ENCODE measurements at places on chromosomes 11 and 22.

DNA sequence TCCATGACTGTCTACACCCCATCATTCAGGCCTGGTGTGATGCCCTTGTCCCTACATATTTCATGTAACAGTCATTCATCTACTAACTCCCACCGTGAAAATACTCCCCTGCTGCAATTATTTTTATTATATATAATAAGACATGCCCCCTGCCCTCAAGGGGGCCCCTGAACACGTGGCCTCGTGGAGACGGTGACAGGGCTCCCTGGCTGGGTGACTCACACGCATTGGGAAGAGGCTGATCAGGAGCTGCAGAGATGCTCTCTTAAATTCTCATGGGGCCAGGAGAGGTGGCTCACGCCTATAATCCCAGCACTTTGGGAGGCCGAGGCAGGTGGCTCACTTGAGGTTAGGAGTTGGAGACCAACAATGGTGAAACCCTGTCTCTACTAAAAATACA lies 88.6 kb downstream of the ST3GAL4 start:
- no peak for DNase-seq

DNA sequence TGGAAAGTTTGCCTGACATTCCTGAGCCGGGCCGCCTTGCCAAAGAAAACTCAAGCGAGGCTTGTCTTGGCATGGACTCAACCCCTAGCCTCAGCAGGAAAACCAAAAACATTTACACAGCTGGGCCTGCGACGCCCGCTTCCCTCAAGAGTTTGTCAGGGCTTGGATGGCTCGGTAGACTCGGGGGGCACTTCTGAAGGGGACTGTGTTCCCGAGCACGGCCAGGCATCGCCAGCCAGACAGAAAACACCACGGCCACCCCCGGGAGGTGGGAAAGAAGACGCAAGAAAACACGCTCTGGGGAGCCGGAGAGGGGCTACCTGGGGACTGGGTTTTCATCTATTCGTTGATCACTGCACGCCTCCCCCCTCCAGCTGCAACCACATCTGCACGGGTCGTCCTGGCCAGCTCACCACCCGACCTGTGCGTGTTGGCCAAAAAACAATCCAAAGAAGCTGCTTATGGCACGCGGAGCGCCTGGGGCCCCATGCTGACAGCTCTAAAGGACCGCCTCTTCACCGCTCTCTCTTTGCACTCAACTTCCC lies 380.7 kb downstream of the MN1 start:
- DNase-seq = no peak

DNA sequence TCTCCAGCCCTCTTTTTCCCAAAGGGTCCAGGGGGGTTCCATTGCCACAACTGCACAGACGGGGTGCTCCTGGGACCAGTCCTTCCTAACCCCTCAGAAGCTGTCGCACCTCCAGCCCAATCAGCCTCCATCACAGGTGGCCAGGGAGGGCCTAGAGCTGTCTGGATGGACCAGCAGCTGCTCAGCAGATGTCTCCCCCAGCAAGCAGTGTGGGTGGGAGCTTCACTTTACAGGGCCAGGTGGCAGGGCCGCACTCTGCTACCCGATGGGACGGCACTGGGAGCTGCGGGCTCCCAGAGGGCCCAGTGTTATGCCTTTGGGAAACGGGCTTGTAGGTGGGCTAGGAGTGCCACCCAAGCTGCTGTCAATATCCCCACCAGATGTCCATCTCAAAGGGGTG lies 120.5 kb downstream of the DSCAML1 start:
- no peak for DNase-seq

- no peak for DNase-seq
Measured at GRCh38 chr11:2473361-2474058, 28.7 kb downstream of the KCNQ1 start.

- DNase-seq = no peak
Measured at GRCh38 chr22:22712092-22712658, 67.8 kb downstream of the GGTLC2 start.

GRCh38 chr22:46044621-46045458 lies 67.9 kb upstream of the WNT7B start:
- DNase-seq = no peak

DNA sequence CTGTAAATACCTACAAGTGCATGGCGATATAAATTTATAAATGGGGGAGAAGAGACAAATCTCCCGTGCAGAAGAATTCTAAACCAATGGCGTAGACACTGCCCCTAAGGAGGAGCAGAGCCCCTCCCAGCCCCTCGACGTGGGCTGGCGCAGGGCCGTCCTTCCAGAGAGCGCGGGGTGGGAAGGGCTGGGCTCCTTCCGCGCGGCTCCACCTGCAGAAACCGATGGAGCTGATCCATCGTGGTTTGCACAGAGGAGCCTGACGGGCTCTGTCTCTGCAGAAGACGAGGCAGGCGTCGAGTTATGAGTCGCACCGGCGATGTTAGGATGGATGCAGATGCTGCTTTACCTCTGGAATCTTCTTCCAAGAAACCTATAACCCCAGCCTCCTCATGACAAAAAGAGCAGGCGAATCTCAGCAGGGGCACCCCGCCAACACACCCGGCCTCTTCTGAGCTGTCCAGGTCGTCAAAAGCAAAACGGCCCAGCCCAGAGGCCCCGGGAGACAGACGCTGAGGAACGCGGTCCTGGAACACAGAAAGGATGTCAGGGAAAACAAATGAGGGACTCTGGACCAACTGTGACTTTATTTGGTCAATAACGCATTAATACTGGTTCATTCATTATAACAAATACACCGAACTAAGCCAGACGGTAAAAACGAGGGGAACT lies 11.0 kb upstream of the B4GALNT4 start:
- DNase-seq = no peak

- DNase-seq = peak; percentile 45
Measured at GRCh38 chr11:124793466-124794278, 6.5 kb downstream of the MSANTD2 start.

DNA sequence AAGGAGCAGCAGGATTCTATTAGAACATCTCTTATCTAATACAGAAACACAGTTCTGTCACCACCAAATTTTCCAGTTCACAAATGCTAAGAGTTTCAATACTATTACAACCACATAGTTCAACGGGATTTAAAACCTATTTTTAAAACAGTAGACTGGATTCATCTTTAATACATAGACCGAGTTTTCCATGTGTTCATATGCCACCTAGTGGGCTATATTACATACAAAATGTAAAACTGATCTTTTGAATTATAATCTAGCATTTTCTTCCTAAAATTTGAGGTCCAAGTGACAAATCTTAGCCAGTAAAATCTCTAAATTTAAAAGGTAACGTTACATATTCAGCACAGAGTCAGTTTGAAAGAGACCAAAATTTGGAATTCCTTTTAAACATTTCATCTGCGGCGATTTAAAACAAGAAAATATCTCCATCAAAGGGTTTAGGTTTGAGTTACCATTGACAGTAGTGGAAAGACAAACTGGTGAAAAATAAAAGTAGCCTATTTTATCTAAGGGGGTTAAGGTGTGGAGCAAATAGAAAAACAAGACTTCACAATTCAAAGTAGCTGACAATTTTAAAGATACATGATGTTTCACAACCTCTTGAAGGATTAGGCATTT lies 269.3 kb upstream of the MPPED2 start:
- no peak for DNase-seq

- DNase-seq = no peak
Measured at GRCh38 chr11:9155930-9156329, 64.5 kb upstream of the SCUBE2 start.

DNA sequence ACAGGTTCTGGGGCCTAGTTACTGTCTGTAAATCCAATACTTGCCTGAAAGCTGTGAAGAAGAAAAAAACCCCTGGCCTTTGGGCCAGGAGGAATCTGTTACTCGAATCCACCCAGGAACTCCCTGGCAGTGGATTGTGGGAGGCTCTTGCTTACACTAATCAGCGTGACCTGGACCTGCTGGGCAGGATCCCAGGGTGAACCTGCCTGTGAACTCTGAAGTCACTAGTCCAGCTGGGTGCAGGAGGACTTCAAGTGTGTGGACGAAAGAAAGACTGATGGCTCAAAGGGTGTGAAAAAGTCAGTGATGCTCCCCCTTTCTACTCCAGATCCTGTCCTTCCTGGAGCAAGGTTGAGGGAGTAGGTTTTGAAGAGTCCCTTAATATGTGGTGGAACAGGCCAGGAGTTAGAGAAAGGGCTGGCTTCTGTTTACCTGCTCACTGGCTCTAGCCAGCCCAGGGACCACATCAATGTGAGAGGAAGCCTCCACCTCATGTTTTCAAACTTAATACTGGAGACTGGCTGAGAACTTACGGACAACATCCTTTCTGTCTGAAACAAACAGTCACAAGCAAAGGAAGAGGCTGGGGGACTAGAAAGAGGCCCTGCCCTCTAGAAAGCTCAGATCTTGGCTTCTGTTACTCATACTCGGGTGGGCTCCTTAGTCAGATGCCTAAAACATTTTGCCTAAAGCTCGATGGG lies 13.5 kb downstream of the PIK3IP1 start:
- DNase-seq = no peak

DNA sequence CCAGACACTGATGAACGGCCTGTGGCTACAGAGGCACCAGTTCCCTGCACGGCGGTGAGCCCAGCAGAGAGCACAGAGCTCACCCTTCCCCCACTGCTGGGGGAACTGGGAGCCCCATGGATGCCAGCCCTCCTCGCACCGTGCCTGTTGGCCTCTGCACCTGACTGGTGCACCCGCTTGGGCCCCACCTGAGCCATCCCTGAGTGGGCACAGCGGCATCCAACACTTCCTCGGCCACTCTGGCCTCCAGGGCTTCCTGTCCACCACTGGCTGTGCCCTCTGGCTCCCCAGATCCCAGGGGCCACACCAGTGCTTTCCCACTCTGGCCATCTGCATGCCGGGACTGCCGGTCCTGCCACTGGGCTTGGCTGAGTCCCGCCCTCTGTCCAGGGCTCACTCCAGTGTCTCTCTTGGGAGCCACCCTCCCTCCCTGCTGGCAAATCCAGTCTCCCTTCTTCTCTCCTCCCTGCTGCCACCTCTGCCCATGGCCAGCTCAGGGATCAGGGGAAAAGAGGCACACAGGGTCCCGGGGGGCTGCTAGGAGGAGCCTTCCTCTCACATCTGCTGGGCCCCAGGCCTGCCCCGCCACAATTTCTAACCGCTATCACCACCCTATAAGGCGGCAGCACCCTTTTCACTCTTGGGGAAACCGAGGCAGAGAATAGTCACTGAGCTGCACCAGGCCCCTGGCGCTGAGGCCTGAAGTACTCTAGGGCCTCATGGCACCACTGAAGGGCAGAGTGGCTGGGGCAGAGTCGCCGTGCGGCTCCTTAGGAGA lies 33.0 kb downstream of the GNB1L start:
- DNase-seq = no peak

DNA sequence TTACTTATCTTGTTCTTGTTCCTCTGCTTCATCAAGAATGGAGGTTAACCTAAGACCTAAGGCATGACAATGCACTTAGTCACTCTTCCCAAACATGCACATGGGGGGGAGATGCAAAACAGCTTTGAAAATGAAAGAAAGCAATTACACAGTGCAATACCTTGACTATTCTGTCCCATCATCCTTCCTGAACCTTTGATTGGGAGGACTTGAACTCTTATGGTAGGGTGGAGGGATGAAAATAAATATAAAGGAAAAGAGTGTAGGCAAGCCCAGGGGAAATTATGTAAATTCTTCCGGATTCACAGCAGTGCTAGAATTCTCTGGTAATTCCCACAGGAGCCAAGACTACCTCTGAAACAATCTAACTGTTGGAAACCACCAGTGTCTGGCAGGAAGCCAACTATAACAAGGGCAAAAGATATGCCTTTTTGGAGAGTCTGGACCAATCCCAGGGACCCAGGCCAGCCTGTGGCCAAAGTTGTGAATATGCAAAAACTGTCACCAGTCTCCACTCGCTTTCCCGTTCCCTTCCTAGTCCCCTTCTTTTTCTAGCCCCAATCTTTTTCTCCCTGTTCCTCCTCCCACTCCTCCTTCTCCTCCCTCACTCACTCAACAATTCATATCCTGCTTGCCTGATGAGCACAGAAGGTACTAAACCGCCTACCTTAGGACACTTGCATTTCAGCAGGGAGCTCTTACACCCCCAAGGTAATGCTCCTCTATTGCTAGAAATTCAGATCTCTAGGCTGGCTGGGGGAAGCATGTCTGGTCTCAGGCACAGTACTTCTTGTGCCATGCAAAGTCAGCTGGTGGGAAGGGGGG lies 2.5 kb upstream of the RCN1 start:
- DNase-seq = no peak

GRCh38 chr22:21707677-21708076 lies 27.9 kb downstream of the YPEL1 start:
- no peak for DNase-seq

GRCh38 chr11:125337836-125338834 lies 157.9 kb downstream of the FEZ1 start:
- no peak for DNase-seq

DNA sequence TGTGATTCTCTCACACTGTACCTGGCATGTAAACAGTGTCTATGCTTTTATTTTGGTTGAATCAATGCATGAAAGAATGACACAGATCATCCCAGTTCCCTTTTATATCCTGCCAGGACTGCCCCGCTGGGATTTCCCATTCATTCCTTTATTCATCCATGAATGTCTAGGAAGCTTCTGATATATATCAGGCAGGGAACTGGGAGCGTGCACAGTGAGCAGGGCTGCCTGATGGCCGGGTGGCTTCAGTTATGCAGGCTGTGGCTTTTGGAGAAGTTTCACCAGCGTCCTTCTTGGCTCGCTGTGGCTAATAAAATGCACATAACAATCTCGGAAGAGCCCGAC lies 789.0 kb downstream of the TBC1D22A start:
- no peak for DNase-seq

DNA sequence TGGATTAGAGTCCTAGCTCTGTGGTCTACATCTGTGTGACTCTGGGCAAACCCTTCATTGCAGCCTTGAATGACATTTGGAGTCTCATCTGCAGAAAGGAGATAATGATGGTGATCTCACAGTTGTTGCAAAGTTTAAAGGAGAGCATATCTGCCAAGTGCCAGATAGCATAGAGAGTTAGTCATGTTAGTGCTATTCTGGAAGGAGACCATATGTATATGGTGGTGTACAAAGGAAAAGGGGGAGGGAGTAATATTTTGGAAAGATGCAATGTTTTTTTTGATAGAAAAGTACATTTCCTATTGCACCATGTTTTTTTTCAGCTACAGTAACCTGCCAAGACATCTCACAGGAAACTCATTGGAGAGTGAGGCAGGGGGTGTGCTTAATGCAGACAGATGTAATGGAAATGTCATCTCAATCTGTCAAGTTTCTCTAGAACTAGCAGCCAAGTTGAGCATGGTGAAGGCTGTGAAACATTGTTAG lies 92.1 kb upstream of the NARS2 start:
- DNase-seq = no peak

DNA sequence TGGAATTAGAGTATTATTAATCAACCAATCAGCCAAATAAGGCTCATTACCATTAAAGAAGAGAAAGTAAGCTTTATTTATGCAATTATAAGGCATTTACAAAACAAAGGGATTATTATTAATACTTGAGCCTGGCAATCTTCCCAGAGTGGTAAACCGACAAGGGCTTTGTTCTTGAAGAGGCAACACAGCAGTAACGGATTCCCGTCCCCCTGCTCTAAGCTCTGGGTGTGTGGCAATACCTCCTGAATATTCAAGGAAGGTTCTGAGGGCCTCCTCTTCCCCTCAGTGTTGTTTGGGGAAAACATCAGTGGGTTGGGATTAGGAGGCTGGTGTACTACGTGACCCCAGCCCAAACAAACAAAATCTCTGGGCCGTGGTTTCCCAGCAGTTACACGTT lies 176.5 kb downstream of the TENM4 start:
- DNase-seq = no peak

- no peak for DNase-seq
Measured at GRCh38 chr11:68346462-68346790, 34.0 kb downstream of the LRP5 start.

Data from neuronal stem cell (in vitro differentiated cells).